ENCODE measurements at places on chromosomes 2 and 18.

GRCh38 chr2:72893594-72894319, 6.5 kb downstream of the SPR start:
- DNase-seq, result peak; percentile 46

- peak; percentile 61 for DNase-seq
These were observed 135.6 kb upstream of the ZNF236 start for GRCh38 chr18:76686737-76687231.

DNA sequence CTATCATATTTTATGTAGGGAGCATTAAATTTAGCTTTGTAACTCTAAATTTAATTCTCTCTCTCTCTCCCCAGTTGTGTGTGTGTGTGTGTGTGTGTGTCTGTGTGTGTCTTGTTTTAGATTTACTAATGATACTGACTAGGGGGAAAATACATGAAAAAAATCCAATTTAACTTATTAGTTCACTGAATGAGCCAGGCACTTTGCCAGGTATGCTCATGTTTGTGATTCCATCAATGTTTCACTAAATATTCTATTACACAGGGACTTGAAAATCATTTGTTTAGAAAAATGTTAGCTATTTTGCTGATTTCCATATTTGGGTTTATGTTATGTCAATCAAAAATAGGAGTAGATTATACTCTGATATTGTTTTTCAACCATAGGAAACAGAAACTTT, 203.7 kb upstream of the ZNF804A start:
- no peak for DNase-seq

DNA sequence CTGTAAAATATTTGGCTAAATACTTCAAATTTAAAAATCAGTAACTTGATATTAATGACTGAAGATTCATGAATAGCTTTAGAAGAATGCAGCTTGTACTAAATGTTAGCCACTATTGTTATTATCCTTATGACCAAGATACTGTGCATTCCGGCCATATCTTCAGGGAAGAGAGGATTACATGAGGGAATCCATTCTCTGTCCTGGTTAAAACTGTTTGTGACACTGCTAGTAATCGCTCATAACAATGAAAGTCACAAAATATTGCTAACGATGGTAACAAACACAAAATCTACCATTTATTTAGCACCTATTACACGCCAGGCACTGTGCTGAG, 217.7 kb downstream of the PRKCE start:
- DNase-seq, result no peak

DNA sequence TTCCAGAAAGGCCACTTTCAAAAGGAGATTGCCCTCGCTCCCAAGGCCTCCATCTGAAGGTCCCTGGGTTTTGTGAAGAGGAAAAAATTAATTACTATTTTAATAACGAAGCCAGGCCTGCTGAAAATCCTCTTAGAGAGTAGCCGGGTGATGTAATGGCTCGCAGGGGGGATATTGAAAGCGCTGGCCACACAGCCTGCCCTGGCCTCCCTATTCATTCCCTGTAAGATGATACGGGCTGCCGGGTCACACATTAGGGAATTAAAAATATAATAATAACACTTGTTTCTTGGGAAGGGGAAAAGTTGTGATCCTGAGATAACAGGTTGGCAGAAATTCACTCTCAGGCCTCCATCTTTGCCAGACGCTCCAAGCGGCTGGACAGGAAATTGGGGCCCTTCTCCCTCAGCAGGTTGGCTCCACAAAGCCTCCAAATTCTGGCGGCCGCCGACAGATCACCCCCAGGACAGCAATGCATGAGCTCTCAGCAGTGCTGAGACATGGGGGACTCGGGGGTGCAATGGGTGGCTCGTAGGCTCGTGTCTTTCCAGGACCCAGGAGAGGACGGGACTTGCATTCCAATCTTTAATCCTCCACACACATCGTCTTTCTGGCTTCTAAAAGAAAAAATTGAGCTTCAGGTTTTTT, 299.9 kb upstream of the SALL3 start:
- DNase-seq, result no peak

DNA sequence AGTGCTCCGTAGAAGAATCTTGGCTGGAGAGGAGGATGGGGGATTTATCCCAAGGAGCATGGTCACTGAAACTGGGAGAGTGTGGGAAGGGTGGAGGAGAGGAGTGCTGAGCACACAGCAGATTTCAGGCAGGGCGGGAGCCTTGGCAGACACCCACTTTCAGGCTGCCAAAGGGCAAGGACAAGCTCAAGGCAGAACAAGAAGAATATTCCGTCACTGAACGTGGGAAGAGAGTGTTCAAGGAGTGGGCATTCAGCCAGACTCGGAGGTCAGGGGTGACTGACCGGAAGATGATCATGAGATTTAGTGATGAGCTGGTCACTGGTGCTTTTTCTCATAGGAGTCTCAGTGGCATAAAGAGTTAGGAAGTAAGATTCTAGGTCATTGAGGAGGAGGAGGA, 136.2 kb upstream of the RASGRP3 start:
- peak; percentile 53 for DNase-seq

DNA sequence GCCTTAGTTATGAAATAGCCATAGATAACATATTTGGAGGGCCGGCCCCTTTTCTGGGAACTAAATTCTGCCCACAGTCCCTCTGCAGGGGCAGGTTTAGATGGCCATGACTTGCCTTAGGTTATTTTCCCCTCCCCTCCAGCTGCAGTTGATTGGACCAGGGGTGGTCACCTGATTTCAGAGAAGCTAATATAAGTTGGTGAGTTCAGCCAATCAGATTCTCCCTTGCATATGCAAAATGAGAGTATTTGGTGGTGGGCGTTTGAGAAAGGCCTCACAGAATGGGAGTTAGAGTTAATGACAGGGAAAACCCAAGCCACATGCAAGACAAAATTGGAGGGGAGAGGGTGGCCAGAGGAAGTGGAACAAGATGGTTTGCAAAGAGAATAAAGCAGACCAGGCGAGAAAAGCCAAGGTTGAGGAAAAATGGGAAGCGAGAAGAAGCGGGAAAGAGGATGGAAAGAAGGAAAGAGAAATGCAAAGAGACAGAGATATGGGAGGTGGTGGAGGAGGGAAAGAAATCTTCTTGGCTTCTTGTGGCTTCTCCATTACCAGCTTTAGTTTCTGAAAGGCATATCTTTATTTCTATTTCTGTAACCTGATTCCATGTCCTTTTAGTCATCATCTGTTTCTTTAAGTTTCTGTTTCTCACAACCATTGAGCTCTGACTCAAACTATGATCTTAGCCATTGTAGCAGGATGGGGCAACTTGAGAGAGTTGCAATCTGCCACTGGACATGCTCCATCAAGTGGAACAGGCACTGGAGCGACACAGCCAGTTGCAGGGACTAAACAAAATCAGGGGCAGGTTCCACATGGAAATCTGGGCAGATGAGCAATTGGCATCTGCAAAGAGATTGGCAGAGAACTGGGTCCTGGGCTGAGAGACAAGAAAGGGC, 108.1 kb upstream of the SIX3 start:
- DNase-seq, result no peak

DNA sequence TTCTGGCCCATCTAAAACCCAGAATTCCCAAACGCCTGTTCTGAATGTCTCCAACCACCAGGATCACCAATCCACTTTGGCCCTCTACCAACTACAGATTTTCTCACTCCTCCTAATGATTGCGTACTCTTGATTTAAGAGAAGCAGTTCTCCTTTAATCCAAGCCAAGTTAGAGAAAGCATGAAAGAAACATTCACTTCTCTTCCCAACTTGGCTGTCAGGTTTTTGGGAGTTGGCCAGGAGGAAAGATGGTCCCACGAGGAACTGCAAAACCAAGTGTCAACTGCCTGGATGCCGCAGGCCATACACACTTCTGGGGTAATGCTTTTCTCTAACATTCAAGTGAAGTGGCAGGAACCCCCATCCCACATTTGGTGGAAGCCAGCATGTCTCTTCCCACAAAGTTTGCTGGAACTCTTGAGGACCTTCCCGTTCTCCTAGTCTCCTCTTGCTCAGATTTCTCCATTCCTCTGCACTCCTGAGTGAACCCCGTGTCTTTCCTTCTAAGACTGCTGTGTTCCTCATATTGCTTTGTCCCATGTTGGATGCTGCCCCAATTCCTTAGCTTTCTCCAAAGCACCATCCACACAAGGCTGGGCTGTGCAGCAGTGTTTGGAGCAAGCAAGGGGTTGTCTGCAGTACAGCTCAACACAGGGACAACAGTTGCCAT, 138.5 kb upstream of the LGALSL start:
- no peak for DNase-seq

DNA sequence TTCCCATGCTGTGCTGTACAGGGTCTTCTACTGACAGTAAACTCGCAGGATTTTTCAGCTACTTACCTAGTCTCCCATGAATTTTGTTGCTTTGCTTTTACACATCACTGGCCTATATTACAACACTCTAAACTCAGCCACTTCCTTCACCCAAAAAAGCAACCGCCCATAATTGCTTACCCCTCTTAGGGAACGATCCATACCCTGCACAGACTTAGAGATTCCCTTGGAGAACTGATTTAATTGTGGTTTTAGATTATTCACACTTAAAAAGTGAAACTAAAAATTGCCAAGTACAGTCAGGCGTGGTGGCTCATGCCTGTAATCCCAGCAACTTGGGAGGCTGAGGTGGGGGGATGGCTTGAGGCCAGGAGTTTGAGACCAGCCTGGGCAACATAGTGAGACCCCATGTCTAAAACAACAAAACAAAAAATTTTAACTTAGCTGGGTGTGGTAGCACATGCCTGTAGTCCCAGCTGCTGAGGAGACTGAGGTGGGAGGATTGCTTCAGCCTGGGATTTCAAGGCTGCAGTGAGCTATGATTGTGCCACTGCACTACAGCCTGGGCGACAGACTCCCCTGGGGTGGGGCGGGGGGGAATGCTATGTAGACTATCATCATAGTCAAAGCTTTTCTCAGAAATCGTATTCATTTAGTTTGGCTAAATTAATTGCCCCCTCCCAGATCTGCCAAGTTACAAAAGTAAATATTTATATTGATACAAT, 19.3 kb downstream of the MRPL30 start:
- no peak for DNase-seq

GRCh38 chr18:31585991-31586390, 5.7 kb upstream of the TTR start:
- no peak for DNase-seq

GRCh38 chr18:37266290-37266689, 299.3 kb downstream of the CELF4 start:
- no peak for DNase-seq

- no peak for DNase-seq
These were observed 242.2 kb downstream of the LOXHD1 start for GRCh38 chr18:46414863-46415262.

- DNase-seq, result no peak
These were observed 41.4 kb downstream of the KLHL29 start for GRCh38 chr2:23426263-23426905.

GRCh38 chr2:95738301-95738700, 146.5 kb downstream of the TRIM43 start:
- no peak for DNase-seq

DNA sequence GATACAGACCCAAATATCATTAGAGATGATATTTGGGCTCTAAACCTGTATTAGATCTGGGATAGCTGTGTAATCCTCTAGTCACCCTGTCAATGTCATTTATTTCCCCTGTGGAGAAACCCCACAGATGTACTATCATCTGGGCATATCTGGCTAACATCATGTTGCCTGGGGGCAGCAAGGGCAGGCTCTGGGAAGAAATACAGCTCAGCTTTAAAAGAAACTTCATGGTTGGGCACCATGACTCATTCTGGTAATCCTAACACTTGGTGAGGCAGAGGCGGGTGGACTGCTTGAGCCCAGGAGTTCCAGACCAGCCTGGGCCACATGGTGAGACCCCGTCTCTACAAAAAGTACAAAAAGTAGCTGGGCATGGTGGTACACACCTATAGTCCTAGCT, 282.5 kb downstream of the SLC8A1 start:
- DNase-seq, result no peak

- no peak for DNase-seq
These were observed 1157.4 kb downstream of the RPIA start for GRCh38 chr2:89848763-89849368.

DNA sequence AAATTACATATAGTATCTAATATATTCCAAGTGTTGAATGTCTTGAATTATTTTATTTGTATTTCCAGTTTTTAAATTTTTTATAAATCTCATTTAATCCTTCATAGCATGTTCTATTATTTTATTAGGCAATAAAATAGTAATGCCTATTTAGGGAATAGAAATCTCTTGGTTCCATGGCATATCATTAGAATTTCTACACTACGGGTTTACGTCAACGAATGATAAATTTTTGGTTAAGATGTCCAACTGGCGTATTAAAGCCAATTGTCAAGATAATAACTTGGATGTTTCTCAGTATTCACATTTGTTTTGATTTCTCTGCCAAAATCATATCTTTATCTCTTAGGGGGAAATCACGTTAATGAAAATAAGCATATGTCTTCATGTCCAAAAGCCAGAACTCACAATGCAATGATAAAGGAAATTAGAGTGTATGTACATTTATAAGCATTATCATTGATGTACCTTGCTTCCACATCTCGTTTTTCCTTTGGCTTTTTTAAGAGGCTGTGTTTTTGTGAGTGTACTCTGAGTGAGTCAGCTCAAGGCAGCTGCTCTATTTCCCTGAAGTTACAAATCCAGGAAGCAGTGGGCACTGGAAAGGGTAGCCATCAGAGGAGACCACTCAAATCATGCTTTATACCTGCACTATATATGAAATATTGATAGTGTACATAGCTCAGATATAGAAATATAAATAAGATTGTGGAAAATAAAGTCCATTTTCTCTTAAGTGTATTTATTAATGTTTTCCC, 115.8 kb upstream of the PDE1A start:
- no peak for DNase-seq

GRCh38 chr18:48821251-48821590, 129.5 kb downstream of the SMAD7 start:
- DNase-seq, result no peak

DNA sequence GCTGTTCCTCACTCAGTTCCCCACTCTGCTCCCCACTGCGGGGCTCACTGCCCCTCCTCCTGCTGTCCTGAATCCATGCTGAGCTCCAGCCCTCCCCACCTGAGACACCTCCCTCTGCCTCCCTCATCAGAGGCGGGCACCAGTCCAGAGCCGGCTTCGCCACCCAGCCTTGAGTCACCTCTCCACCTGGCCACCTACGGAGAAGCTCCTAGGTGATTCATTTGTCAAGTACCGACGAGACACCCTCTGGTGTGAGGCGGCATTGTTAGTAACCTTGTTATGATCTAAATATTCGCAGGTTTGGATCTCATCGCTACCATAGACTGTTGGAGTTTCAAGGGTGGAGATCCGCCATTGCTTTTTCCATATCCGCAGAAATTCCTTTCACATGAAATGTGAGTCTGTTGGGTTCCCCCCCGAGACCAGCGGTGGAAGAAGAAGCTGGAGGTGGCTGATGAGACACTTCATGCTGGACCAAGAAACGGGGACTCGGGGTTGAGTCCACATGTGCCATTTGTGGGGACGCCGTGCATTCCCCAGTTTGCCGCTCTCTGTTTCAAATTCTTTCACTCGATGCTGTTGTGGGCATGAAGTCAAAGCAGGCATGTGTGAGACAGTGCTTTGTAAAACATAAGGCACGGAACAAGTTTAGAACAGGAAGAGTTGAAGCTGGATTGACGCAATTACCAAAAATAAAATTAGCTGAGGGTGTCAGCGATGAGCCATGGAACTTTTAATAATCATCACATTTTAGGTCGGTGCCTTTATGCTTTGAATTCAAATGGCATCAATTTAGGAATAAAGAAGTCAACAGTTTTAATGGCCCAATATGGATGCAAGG, 259.8 kb upstream of the HDAC4 start:
- no peak for DNase-seq
